ENCODE measurements at places on chromosomes 6 and 20. TPM values are rescaled to one million over a fixed set of nuclear protein-coding genes. Genes with fewer than 3 reads are reported as not detected.

The MDC1 gene
- 4.8 TPM for total RNA-seq

The CGAS gene
- total RNA-seq = 10.2 TPM

The GNAS-AS1 gene
- total RNA-seq = 0.58 TPM

The IRF4 gene
- 0.28 TPM for total RNA-seq

The HSPA12B gene
- total RNA-seq = 0.28 TPM

The TFAP2A gene
- not detected for total RNA-seq

The RBPJL gene
- total RNA-seq = not detected

The PNPLA1 gene
- total RNA-seq = not detected

The NT5DC1 gene
- total RNA-seq = 12.1 TPM

The IP6K3 gene
- total RNA-seq = under 0.01 TPM

The LPA gene
- under 0.01 TPM for total RNA-seq

The MROH8 gene
- total RNA-seq = 0.38 TPM

The ATP6V1G2 gene
- 5.1 TPM for total RNA-seq

The THEMIS gene
- 0.19 TPM for total RNA-seq

The CST2 gene
- 6.9 TPM for total RNA-seq

The TTI1 gene
- 14.1 TPM for total RNA-seq

Measured in regular cardiac myocyte (primary cell).